ENCODE measurements at places on chromosomes 3 and 15.

GRCh38 chr15:33476076-33476475 lies 165.3 kb downstream of the RYR3 start:
- DNase-seq: no peak

DNA sequence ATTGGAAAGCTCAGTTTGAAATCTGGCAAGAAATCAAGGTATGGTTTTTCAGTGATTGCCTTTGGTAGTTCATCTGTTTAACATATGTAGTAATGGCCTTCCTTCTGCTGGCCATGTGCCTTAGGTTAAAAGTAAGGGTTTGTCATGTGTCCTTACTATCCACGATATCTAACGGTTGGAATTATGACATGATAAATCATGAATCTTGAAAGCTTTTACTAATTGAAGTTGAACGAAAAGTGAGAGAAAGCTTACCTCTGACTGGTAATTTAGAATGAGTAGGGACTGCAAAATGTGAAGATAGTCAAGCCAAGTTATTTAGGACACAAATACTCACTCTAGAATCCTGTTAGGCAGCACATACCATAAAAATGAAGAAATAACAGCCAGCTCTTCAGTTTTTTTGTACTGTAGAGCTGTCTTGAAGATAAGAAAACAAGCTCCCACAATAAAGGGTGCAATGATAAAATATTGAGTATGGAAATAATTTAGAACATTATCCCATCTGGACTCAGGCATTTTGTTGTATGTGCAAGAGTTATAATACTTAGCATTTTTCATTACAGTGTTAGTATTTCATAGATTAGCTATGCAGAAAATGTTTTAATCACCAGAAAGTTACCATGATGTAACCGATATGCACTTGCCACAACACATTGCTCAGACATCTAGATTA lies 303.4 kb downstream of the ZNF385D start:
- DNase-seq: peak; percentile 16

GRCh38 chr3:61315871-61316270 lies 64.6 kb upstream of the FHIT start:
- DNase-seq: no peak

DNA sequence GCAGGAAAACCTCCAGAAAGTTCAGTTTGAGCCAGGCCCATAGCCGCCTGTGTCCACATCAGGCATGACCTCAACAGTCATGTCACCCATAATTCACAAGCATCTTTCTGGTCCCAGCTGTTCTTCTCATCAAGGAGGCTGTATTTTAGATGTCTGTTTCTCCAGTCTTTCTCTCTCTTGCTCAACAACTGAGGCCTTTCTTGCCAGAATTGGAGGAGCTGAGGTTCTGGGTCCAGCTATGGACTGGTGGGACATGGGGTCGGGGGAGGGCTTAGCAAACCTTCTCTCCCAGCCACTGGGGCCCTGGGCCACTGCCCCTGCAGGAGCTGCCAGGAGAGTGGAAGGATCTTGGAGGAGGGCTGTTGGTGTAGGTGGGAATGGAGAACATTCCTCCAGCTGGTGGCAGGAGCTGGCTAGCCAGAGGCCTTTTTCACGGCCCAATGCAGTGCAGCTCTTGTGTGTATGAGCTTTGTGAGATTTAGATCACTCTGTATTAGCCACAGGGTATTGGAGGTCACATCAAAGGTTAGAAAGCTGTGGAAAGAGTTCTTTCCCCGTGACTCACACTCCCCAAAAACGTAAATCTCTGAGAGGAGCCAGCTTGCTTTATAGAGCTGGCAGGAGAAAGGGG lies 23.5 kb downstream of the MAGEF1 start:
- no peak for DNase-seq

- DNase-seq: no peak
Measured at GRCh38 chr3:192413461-192413860, 313.9 kb downstream of the FGF12 start.

DNA sequence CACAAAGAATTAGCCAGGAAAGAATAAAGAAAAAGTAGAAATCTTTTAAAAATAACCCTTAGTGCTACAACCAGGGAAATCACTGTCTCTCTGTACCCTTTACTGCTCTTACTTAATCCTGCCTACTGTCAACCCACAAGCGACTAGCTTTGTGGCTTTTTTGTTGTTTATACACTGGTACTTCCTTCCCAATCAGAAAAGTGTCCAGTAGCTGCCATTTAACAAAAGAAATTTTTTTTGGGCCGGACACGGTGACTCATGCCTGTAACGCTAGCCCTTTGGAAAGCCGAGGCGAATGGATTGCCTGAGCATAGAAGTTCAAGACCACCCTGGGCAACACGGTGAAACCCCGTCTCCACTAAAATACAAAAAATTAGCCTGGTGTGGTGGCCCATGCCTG lies 13.8 kb upstream of the FAM219B start:
- DNase-seq: no peak

GRCh38 chr3:17151598-17152373 lies 267.0 kb downstream of the PLCL2 start:
- no peak for DNase-seq
